CD4-positive, alpha-beta T cell treated with Interleukin-4 for 4 hours (primary cell): ENCODE measurements at places on chromosomes 16 and 17.

DNA sequence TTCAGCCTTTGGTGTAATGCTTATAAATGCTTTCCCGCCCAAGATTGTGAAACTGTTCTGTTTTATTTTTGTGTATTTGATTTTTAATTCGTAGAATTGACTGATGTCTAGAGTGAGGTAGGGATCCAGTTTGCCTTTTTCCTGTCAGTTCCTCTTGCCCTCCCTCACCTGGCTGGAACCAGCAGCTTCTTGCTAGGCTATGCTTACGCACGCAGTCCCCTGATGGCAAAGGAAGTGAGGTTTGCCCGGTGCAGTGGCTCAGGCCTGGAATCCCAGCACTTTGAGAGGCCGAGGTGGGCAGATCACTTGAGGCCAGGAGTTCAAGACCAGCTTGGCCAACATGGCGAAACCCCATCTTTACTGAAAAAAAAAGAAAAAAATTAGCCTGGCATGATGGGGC is 51.9 kb downstream of the RAB11FIP4 start:
- DNase-seq, result no peak

DNA sequence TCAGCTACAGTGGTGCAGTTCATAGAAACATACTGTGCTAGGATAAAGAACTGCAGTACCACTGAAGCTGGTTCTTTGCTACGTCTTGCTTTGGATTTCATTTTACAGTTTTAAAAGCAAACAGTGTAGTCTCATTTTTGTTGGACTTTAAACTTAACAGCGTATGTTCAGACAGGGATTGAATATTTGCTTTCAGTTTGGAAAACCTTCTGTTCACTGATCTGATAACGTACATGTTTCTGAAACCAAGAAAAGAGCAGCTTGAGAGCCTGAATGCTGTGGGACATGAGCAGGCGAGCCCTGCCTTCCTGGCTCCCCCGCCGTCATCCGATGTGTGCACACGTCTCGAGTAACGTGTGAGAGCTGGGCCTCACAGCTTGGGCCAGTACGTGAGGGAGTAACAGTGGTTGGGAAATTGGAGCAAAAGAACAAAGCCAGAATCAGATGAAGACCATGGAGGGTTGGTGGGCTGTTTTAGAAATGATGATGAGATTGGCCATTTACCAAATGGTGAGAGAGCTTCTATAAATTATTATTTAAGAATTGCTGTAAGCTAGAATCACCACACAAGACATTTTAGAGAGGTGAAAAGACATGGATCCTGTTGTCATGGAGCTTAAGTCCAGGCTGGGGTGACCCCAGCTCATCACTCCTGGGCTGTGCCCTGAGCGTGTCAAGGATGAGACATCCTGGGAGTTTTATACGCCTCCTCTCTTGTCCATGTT is 20.8 kb upstream of the CLEC18C start:
- DNase-seq, result no peak

DNA sequence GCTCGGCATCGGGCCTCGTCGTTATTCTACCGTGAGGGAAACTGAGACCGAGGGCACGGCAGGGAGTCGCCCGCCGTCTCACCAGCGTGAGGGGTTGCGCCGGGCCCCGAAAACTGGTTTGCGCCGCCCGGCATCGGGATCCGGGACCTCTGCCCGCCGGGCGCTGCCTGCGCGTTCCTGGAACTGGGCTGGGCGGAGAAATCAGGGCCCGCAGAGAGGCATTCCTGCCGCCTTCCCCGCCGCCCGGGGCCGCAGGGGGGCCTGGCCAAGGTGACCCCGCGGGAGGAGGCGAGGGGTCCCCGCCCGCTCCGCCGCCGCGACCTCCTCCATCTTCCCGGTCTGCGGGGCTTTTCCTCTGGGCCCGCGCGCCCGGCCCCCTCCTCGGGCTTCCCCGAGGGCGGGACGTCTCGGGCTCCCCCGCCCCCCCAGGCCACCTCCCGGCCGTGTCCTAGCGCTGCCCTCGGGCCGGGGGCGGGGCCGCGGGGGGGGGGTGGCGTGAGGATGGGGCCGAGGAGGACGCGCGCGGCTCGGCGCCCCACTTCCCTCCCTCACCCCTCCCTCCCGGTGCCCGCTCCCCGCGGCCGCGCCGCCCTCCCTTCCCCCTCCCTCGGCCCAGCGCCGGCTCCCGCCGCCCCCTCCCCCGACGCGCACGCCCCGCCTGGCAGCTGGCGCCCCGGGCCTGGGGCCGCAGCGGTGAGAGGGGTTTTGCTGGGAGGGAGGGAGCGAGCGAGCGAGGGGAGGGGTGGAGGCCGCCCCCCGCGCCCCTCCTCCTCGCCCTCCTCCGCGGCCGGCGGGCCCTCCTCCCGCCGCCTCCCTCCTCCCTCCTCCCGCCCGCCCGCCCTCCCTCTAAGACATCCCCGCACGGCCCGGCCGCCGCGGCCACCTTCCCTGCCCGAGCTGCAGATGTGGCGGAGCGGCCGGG is at the start of gene GLIS2:
Gene GLIS2 (plus strand): TSS at position 882 of the 922 bp plus-strand sequence. CDS start 16,214 bp downstream, outside the sequence.
- no peak for DNase-seq

DNA sequence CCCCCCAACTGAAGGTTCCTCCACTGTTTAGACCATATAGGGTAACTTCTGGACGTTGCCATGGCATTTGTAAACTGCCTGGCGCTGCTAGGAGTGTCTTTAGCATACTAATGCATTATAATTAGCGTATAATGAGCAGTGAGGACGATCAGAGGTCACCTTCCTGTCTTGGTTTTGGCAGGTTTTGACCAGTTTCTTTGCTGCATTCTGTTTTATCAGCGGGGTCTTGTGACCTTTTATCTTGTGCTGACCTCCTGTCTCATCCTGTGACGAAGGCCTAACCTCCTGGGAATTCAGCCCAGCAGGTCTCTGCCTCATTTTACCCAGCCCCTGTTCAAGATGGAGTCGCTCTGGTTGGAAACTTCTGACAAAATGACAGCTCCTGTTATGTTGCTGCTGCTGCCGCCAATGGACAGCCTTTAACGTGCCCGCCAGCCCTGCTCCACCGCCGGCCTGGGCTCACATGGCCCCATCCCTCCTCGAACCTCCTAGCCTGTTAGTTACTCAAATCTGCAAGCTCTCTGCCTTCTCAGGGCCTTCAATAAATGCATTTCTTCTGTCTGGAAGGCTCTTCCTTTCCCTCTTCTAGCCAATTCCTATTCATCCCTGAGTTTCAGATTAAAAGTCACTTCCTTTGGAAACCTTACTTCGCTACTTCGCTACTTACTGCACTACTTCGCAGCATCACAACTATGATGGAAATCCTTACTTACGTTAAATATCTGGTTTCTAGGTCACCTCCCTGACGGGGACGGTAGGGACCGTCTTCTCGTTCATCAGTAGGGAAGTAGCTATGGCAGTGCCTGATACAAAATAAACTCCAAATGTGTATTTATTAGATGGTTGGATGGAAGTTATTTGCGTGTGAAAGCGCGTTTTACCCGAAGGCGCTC is 640 bp upstream of the NAGLU start:
- DNase-seq, result no peak

DNA sequence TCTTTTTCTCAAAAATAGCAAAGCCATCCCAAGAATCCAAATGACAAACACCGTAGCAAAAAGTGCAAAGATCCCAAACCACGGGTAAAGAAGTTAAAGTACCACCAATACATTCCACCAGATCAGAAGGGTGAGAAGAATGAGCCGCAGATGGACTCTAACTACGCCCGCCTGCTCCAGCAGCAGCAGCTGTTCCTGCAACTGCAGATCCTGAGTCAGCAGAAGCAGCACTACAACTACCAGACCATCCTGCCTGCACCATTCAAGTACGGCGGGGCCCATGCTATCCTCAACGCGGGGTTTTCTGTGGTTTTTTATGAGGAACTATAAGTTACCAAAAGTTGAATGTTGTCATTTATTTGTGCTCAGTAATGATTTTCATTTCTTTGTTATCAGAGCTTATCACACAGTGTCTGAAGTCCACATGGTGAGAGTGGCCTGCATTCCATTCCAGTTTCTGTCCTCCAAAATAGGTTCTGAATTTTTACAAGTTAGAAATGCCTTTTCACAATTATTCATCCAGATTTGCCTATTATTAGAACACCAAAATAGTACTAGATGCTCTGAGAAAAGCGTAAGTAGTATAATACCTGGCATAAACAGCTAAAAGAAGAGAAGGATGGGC is 169.2 kb downstream of the MRTFB start:
- no peak for DNase-seq

DNA sequence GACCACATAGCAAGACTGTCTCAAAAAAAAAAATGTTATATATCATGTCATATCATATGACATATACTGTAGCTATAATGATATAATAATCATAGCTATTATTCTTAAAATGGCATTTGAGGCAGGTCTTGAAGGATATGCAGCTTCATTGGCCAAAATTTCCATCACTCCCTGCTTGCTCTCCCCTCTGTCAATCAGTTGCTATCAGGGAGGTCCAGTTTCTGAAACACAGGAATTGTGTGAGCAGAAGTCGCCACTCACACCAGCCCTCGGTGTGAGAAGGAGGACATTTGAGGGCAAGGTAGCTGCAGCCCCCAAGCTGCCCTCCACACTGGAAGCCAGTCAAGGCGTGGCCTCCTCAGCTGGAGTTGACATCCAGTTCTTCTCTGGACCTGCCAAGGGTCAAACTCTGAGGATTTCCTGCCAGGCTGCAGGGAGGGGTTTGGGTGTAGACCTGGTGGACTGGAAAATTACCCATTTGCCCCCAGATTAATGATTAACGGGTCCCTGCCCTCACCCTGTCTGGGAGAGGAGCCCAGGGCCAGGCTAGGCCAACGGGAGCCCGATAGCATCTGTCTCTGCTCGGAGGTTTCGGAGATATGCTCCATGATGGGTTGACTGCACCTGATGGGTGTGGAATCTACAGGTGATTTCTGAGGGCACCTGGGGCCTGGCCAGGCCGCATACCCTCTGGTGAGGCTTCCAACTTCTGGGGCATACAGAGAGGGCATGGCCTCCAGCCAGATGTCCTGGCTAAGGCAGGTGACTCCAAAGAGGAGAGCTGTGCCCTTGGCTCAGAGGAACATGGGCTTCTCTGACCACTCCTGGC is 18.8 kb downstream of the WNT9B start:
- no peak for DNase-seq

DNA sequence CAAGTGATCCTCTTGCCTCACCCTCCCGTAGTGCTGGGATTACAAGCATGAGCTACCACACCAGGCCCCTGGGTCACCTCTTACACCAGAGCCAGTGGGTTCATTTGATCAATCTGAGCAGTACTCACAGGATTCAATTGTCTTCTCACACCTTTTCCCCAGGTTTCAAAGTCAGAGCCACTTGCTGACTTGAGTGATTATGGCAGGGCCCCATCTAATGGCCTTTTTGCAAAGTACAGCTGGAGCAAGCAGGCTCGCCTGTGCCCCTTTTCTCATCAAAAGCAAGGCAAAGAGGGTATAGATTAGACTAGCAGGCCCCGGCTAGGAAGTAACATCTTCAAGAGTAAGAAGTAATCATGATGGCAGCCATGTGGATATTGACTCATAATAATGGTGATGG is 114.8 kb upstream of the NOL11 start:
- DNase-seq, result peak; percentile 59

- DNase-seq, result no peak
Measured at GRCh38 chr17:13351046-13351445, 250.7 kb downstream of the HS3ST3A1 start.

DNA sequence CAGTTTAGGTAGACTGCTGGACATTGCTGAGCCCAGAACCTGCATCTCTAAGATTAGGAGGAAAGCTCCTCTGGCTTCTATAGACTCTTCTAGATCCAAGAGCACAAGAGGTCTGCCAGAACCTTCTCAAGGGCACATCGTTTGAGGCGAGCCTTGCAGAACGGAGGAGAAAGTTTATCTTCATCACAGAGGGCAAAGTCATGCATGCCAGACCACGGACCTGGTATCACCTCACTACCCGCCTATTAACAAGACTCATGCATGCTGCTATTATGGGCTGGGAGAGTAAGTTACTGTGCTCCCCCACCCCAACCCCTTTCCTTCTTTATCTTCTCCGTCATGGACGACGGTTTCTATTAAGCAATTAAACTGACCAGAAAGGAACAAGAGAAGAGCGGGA is 23.3 kb downstream of the MYH11 start:
- DNase-seq, result no peak

DNA sequence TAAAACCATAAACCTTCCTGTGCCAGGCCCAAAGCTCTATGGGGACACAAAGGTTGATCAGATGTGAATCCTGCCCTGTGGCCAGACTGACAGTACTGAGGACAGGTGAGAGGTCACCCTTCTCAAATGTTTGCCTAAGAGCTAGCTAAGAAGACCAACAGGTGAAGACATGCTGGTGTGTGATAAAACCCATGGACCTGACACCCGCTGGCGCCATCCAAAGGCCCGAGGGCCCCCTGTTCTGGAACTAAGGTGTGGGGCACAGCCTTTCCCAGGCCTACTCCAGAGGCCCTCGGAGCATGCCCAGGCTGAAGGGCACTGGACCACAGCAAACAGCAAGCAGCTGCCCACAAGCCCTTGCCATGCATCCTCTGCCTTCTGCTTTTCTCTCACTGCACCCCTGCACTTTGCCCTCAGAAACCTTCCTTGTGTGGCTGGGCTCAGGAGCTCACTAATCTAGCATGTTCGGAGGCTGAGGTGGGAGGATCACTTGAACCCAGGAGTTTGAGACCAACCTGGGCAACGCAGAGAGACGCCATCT is 5.2 kb upstream of the CDK3 start:
- no peak for DNase-seq
